ENCODE measurements at places on chromosomes 2 and 18.

- DNase-seq, result no peak
Observed at GRCh38 chr2:240230291-240230931, 90.0 kb upstream of the OTOS start.

DNA sequence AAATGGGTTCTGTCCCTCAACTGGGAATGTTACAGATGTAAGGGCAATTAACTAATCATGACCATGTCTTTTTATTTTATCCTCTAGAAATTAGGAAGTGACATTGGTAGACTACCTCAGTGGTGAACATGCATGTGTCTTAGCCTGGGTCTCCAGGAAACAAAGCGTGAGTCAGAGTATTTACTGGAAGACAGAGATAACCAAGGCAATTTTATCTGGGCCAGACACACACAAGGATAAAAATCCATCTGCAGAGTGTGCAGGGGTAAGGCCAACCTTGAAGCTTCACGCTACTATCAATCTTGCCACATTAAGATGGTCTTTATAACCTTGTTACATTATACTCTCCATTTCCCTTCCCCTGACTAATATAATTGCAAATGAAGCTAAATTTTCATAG is 487.5 kb downstream of the SUCLG1 start:
- no peak for DNase-seq

DNA sequence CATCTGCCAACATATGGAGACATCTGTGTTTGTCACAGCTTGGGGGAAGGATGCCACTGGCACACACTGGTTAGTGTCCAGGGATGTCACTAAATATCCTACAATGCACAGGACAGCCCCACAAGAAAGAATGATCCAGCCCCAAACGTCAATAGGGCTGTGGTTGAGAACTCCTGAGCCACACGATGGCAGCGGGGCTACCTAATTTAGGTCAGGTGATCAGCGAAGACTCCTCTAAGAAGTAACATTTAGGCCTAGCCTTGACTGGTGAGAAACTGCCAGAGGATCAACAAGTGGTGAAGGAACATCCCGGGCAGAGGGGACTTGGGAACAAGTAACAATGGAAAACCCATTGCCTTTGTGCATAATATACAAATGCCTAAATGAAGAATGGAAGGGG is 5.0 kb upstream of the TGIF1 start:
- no peak for DNase-seq

DNA sequence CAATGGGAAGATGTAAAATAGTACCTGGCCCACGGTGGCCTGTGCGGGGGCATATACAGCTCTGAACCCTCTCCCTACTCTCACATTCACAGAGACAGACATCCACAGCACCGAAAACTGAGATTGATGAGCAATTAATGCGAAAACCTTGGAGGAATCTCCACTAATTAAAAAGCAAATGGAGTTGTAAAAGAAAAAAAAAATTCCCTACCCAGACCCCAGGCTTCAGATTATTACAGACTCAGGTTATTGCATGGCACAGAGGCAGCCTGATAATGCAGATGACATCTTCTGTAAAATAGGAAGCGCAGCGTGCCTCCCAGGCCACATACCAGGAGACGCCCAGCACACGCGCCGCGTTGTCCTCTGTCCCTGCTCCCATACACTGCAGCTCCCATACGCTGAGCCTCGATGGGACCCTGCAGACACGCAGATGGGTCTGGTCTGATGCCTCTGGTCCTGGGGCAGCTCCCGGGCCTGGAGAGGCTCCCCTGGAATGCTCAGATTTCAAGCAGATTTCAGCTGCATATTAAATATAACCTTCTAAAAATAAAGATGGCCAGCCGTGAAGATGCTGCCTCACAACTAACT is 496.1 kb upstream of the MYT1L start:
- no peak for DNase-seq

DNA sequence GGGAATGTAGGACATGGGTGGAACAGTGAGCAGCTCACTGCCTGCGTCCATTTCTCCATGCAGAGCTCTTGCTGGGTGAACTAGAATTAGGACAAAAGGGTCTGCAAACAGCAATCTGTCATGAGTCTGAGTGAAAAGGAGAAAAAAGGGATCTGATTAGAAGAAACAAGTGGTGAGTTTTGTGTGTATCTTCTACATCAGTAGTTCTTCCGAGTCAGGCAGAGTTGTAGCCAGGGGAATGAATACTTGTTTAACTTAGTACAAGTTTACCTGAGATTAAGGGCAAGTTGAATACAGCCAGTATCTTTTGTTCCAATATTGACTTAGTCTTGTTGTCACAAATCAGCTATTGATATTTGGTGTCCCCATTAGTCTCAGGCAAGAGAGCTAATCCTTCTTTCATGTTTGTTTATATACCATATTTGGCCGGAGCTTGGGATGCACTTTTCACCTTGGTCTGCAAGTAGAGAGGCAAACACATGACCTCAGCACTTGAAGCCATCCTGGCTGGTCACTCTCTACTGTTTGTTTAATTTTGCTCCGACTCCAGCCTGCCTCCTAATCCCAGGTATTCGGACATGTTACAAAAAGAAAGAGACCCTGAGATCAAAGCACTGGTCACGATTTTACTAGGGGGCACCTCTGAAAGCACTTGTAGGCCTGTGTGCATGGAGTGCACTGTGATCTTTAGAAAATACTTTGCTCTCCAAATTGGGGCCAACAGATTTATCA is 211.0 kb upstream of the NT5C1B start:
- no peak for DNase-seq

GRCh38 chr2:197740200-197740599 is 35.0 kb downstream of the MARS2 start:
- no peak for DNase-seq

- DNase-seq, result no peak
Observed at GRCh38 chr2:46545015-46545839, 65.9 kb downstream of the TMEM247 start.

DNA sequence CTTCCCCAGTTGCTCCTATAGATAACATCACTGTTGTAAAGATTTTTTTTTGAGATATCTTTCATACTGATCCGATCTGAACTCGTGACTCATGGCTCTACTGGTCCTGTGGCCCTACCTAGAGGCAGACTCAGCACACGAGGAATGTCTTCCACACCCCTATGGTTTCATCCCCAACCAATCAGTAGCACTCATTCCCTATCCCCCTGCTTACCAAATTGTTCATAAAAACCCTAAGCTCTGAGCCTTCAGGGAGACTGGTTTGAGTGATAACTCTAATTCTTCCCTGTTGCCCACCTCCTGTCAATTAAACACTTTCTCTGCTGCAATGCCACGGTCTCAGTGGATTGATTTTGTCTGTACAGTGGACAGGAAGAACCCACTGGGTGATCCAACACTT is 4.2 kb upstream of the SAP130 start:
- DNase-seq, result no peak

GRCh38 chr18:11322006-11322405 is 172.6 kb upstream of the PIEZO2 start:
- DNase-seq, result no peak

- no peak for DNase-seq
Observed at GRCh38 chr2:240203031-240203787, 62.8 kb upstream of the OTOS start.

GRCh38 chr2:72263043-72263775 is 115.5 kb upstream of the CYP26B1 start:
- DNase-seq, result no peak

DNA sequence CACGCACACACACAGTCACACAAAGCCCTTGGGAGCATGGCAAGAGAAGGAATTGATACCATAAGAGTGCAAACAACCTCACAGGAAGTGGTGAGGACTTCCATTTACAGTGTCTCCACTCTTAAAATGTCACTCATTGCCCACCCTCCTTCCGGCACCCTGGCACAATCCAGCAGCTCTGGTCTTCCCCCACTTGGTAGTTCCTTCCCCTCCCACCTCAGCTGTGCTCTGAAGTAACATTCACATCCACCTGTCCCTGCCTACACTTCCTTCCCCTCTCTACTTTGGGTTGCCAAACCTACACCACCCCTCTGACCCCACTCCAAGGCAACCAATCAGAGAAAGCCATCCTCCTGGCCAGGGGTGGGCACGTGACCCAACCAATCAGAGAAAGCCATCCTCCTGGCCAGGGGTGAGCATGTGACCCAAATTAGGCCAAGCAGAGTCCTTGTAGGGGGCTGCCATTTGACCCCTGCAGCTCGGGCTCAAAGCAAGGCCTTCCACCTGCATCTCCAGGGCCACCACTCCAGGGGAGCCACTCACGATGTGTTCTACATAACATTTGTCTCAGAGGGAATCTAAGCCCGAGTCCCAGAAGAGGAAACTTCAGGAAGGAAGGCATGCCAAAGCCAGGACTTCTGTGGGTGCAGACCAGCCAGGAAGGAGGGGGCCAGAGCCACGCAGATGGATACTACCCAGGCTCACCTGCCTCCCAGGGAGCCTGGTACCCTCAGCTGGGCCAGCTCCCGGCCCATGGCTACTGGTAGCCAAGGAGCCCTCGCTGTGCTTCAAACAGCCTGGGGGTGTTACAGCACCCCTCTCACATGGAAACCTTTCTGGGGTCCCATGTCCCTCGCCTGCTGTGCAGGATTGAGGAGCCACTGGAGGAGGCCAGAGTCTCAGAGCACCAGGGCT is 21.2 kb downstream of the CYP26B1 start:
- DNase-seq, result no peak

GRCh38 chr2:224847961-224848850 is 132.0 kb upstream of the CCDC195 start:
- DNase-seq, result peak; percentile 88

GRCh38 chr2:64291181-64291580 is 147.0 kb upstream of the PELI1 start:
- DNase-seq, result no peak

DNA sequence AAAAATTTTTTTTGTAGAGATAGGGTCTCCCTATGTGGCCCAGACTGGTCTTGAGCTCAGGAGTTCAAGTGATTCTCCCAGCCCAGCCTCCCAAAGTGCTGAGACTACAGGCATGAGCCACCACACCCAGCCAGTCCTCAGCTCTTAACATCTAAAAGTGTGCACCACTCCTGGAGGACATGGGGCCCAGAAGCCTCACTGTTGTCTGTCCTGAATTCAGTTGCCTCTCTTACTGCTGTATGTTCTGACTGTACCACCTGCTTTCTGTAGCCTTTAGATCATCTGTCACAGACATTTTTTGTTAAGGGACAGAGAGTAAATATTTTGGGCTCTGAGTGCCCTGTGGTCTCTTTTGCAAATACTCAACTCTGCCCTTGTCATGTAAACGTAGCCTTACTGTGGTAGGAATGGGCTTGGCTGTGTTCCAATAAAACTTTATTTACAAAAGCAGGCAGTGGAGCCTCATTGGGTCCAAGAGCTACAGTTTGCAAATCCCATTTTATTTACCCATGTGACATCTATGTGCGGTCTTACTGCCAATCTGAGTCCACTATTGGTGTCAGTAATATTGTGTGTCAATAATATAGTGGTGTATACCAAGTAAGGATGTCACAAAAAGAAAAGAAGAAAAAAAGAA is 38.1 kb downstream of the TMEM37 start:
- no peak for DNase-seq

DNA sequence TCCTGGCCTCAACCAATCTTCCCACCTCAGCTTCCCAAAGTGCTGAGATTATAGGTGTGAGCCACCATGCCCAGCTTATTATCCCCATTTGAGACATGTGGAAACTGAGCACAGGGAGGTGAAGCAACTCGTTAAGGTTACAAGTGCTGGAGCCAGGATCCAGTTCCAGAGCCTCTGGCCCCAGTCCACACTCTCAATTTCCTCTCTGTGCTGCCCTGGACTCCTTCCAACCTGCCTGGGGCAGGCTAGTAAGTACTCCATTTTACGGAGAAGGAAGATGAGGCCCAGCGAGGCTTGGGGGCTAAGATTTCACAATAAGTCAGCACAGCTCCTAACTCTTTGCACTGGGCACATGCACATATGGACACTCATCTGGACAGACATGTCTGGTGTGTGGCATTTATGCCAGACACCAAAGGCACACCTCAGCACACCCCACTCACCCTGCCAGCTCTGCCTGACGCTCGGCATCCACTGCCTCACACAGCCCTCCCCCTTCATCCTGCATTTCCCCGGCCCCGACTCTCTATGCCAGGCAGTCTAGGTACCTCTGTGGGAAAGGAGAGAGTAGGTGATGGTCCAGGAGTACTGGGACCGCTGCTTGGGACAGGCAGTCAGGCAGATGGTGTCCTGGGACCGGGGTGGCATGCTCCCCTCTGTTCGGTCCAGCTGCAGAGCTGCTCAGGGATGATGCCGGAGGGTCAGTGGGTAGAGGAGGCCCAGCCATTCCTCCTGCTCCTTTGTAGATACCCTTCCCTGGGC is 20.5 kb downstream of the CFAP65 start:
- no peak for DNase-seq

GRCh38 chr2:110149330-110150220 is 34.0 kb upstream of the MALL start:
- DNase-seq, result no peak

DNA sequence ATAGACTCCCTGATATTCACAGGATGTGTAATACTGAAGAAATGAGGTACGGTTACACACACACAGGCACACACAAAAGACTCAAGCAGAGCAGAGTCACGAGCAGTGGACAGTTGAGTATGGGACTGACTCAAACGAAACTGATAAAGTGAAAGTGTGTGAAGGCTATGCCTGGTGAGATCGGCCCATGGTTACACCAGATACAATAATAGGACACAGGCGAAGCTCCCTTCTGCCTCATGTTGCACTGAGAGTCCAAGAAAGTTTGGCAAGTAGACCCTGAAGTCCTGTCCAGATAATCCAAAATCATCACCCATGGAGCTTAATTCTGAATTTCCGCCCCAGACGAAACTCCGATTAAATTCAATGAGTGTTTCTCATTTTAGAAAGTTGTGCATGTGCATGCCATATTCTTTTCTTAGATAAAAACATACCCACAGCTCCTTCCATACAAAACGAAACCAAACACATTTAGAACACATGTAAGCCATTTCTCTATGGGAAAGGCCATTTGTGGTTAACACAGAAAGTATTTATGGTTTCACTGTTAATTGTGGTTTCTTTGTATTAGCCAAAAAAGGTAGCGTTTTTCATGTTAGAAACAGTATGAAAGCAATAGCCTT is 567.6 kb downstream of the PLCL1 start:
- DNase-seq, result no peak

DNA sequence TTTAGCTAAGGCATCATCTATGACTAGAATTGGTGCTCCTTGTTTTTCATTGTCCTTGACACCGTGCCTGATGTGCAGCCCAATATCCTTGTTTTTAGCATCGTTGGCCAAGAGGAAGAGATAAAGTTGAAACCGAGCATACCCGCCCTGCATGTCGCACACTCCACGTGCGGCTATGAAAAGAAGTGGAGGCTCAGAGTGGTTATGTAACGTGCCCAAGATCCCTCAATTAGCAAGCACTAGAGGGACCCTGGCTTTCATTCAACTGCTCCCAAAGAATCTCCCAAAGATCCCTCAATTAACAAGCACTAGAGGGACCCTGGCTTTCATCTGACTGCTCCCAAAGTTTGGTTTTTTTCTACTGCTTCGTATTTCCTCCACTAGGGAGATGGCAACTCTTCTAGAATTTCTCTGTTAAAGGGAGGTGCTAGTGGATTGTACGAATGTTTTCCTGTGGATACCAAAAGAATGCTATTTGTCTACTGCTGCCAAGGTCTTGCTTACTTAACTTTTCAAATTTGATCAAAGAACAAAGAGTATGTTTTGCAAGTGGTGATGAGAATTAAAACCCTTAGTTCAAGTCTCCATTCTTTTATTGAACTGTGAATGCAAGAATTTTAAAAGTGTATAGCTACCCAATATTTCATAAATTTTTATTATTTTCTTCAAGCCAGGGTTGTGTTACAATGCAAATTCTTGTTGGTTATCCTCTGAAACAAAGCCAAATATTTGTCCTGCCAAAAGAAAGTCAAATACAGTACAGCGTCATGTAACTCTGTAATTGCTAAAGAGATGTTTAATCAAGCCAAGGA is 92.1 kb downstream of the AOX1 start:
- DNase-seq, result no peak

GRCh38 chr2:37855283-37856041 is 69.6 kb upstream of the RMDN2 start:
- no peak for DNase-seq

Measured in NCI-H1694 (cell line).